ENCODE measurements at places on chromosomes 16 and 17.

DNA sequence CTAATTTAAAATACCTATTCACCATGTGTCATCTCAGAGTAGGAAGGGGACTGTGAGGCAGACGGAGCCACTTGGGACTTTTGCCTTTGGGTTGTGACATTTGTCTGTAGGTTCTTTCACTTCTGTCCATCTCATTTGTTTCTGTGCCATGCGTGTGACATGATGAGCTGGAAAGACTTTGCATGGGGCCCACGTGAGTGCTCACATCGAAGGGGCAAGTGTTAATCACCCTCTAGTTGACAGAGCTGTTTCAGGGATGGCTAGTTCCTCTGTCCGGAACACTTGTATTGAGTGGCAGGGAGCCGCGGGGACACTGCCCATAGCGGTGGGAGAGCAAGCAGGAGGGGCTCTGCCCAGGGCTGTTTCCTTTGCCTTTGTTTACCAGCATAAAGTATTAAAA is 112.0 kb downstream of the RPTOR start:
- peak; percentile 22 for DNase-seq

- DNase-seq: no peak
These were observed 68.1 kb upstream of the ZNF750 start for GRCh38 chr17:82907797-82908542.

- no peak for DNase-seq
These were observed 170.0 kb downstream of the C16orf78 start for GRCh38 chr16:49543631-49543946.

DNA sequence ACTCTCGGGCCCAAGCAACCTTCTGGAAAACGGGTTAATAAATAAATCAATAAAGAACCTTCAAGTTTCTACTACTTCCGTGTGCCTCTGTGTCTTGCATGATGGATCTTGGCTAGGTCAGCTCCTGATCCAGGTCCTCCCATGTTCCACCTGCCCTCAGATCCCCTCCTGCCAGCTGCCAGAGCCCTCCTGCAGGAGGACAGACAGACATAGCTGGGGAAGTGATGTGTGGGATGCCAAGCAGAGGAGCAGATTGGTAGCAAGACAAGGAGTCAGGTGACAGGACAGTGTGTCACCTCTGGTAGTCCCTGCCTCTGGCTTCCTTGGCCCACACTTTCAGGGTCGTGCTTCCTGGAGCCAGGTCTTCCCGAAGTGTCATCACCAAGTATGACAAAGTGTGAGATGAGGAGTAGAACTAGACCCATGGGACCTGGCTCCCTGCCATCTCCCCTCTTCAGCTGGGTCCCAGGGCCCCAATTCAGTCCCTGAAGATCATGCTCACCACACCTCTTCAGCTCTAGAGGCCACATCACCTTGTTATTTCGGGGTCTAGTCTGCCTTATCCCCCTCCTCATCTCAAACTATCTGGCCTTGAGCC is 1.0 kb upstream of the EPN3 start:
- no peak for DNase-seq

DNA sequence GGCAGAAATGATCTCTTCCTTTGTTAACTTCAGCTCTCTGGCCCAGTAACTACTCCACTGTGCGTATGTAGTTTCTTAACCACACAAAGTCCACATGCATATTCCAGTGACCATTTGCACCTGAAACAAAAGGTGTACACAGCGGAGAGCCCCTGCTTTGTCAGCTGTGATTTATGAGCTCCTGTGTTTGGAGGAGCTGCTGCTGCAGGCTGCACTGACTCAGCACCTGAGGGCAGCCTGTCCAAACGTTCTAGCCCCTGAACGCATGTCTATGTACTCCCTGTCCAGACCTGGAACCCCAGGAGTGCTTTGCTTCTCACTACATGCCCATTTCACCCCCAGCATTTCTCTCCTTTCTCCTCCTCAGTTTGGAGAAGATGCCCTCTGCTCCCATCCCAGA is 216.1 kb downstream of the ABCC12 start:
- no peak for DNase-seq

DNA sequence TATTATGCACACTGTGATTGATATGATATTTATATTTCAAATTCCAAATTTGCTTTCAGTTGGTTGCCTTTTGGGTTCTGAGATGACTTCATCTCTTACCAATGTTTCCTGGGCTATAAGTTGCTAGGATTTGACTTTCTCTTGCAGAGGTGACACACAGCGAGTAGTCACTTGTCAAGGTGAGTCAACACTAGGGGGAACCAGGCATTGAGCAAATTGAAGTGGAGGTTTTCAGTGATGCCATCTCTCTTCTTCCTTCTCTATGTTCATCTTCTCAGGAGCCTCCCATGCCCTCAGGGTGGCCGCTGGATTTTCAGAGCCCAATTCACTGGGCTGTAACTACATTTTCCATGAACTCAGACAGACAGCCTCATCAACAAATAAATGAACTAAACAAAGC is 6.0 kb upstream of the CPD start:
- DNase-seq: peak; percentile 47

- no peak for DNase-seq
These were observed 67.8 kb downstream of the GOSR1 start for GRCh38 chr17:30545024-30545423.

GRCh38 chr17:13002761-13003453 is 14.9 kb downstream of the ELAC2 start:
- DNase-seq: peak; percentile 57

DNA sequence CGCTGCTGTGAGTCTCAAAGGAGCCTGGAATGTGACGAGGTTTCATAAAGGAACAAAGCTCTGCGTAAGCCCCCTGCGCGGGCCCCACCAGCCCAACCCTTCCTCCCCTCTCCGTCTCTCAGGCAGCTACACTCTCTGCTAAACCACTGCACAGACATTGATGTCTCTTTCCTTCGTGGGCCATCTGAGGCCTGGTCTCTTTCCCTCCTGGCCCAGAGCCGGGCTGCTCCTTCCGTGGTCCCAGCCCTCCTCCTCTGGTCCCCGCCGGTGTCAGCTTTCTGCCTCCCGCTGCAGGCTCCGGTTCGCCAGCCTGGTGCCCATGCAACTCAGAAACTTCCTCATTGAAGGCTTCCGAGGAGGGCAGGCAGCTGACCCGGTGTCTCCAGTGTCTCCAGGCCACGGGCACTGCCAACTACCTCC is 7.4 kb downstream of the SCARF1 start:
- DNase-seq: no peak

GRCh38 chr16:73092236-73092781 is 44.4 kb upstream of the ZFHX3 start:
- no peak for DNase-seq

GRCh38 chr17:59651346-59651745 is 31.7 kb downstream of the CLTC start:
- DNase-seq: no peak

GRCh38 chr17:18314059-18314730 is 599 bp downstream of the TOP3A start:
- DNase-seq: peak; percentile 12

DNA sequence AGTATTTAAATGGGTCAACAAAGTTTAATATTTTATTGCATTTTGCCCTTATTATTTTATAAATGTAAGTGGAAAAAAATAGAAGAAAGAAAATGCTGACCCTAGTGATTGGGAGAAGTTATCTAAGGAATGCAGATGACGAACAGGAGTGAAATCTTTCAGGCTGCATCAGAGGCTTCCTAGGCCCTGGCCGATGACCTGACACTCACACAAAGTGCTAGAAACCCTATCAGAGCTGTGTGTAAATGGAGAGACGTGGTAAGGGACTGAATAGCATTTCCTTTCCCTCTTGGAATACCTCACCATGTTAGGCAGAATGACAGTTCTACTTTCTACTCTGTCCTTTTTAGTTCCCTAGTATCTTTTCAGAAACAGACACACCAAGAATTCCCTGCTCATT is 44.9 kb upstream of the CNEP1R1 start:
- no peak for DNase-seq

DNA sequence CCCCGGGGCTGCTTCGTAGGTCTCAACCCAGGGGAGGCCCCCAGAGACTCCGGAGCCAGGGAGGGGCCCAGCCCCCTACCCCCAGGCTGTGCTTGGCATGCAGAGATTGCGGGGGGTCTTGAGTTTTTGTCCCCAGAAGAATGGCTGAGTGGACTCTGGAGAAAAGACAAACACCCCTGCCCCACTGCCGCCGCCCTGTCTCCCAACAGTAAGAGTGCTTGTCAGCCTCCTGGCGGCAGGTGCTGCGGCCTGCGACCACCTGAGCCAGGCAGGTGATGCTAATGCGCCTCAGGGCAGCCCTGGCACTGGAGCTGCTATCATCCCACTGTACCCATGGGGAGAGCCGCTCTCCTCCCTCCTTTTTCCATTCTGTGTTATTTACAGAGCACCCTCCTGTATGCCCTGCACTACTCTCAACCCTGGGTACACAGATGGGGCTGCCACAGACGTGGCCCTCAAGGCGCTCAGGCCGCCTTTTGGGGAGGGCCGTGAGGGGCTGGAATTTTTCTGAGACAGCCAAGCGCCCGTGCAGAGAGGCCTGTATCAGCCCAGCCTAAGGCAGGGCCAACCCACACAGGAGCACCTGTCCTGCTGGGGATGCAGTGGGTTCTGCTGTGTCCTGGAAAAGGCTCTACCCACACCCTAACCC is 2.6 kb upstream of the IL17C start:
- DNase-seq: no peak

GRCh38 chr17:78557598-78558039 is 19.6 kb downstream of the DNAH17 start:
- no peak for DNase-seq

- no peak for DNase-seq
These were observed 8.1 kb upstream of the KDM8 start for GRCh38 chr16:27195076-27195741.

GRCh38 chr16:59500601-59501000 is 766.5 kb upstream of the GOT2 start:
- no peak for DNase-seq

DNA sequence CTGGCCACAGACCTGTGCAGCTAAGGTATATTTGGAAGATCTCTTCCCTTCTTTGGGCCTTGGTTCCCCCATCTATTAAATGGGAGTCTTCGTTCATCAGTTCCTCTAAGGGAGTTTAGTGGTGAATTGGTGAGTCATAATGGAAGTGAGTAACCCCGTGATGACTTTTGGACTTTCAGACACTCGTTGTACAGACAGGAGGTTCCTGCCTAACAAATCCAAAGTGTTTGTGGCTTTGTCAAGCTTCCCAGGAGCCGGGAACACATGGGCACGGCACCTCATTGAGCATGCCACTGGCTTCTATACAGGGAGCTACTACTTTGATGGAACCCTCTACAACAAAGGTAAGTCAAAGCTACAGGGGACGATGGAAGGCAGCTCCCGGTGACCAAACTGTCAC is 40.4 kb downstream of the WSCD1 start:
- no peak for DNase-seq

DNA sequence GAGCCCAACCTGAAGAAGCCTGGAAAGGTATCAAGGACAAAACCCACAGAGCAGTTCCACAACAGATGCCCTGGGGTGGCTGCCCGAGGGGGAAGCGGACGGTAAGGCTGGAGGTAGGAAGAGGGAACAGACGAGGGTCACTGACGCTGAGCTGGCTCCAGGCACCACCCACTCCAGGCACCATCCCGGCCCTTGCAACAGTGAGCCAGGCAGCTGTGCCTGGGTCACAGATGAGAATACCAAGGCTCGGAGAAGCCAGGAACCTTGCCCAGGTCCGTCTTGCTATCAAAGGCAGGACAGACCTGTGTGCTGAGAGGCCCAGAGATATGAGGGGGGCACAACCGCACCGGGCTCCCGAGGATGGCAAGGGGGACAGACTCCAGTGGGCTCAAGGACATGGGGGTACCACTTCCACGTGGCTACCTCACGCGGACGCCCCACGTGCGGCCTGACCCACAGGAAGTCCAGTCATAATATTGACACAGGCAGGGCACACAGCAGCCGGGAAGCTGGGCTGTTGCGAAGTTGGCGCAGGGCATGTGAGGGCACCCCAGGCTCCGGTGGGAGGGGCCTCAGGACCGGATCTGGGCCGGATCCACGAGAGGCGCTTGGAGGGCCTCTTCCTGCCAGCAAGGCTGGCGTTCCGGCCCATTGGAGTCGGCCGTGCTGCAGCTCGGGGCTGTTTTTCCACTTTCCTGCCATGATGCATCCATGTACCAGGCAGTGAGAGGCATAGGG is 29.9 kb downstream of the PEMT start:
- no peak for DNase-seq

- DNase-seq: no peak
These were observed 9.5 kb downstream of the MRPL27 start for GRCh38 chr17:50363217-50364060.

GRCh38 chr17:64741038-64741641 is 79.0 kb upstream of the SMURF2 start:
- no peak for DNase-seq

DNA sequence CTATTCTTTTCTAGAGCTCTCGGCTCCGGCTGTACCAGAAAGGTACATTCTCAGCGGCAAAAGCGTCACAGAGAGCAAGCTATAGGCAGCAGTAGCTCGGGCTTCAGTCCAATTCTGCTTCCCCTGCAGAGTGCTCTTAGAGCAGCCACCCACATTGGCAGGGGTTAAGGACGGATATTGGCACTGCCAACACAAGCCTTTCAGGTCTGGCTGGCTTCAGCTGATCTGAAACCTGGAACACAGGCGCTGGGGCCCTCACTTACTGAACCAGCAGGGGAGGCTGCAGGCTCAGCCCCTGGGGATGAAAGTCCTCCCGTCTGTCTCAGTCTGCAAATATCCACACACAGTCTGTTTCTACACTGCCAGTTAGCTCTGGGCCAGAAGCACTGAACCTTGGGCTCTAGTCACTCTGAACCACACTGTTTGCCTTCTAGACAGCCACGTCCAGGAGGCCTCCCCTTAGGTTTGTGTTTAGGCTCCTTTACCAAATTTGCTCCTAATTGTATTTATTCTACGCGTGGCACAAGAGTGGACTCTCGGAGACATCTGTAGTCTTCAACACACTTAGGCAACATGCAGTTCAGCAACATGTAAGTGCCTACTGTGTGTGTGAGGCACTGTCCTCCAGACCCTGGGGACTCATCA is 40.1 kb downstream of the HIC1 start:
- DNase-seq: no peak

- DNase-seq: no peak
These were observed 79.8 kb downstream of the TBC1D16 start for GRCh38 chr17:79955691-79956440.

GRCh38 chr16:72999541-73000019 is 48.3 kb downstream of the ZFHX3 start:
- DNase-seq: no peak

DNA sequence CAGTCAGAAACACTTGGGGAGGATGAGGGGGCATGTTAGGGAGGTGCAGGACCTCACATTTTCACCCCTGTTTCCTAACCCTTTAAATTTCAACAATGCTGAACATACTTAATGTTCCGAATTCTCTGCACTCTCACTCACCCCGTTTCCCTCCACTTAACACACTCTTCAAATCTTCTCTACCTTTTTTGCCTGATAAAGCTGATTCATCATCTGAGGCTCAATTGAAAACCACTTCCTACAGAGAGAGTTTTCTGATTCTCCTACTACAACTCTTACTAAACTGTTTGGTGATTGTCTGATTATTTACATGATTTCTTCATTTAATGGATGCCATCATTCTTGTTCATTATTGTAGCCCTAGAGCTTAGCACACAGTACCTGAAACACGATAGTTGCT is 42.4 kb downstream of the PCTP start:
- no peak for DNase-seq

Data from stimulated activated CD4-positive, alpha-beta T cell treated with anti-CD3 and anti-CD28 coated beads, Interleukin-15, amount 100 ng/mL, for 24 hours (primary cell).